ENCODE measurements at places on chromosomes 12 and 14.

GRCh38 chr12:57415088-57415487, 15.8 kb downstream of the R3HDM2 start:
- no peak for DNase-seq

- DNase-seq: no peak
Observed at GRCh38 chr12:131137009-131137835, 183.5 kb downstream of the ADGRD1 start.

DNA sequence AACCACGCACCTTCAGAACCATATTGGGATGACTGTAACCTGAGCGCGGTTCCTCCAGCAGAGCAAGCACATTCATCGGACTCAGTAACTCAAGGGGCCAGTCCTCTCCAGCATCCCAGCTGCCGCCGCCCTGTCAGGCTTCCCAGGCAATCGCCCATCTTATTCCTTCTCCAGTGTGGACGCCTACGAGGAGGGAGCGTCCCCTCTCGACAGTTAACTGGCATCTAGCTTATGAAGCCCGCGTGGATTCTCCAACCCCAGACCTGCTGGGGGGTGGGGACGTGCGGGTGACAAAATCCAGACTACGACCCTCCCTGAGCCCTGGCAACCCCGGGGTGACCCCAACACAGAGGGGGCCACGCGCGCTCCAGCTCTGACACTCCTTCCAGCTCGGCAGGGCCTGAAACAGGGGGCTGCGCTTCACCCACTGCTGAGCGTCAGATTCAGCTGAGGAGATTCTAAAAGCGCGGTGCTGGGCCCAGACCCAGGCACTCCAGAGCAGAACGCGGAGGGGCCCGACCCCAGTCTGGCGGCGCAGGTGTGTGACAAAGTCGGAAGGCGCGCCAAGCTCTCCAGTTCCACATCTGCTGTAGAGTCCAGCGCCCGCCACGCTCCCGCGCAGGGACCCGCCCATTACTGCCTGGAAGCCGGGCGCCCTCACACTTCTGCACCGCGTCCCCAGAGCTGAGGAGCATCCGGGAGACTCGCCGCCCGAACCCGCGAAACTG, 43.9 kb upstream of the ESR2 start:
- DNase-seq: peak; percentile 63

- DNase-seq: peak; percentile 13
Observed at GRCh38 chr12:76586764-76587395, 27.3 kb upstream of the OSBPL8 start.

GRCh38 chr12:119589097-119589496, 4.5 kb upstream of the TMEM233 start:
- no peak for DNase-seq

DNA sequence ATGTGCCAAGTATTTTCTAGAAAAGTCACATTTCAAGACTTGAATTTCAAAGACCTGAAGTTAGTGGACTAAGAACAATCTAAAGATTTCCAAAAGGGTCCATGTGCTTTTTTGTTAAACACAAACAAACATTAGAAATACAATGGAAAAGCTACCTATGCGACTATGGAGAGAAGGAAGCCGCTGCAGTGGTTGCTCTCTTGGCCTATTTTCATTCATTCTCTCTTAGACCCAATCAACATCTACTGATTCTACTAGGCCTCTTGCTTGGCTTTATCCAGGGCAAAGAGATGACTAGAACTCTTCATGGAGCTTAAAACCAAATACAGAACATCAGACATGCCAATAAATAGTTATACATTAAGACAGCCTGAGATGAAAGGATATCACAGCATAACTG, 9.9 kb downstream of the FGD6 start:
- no peak for DNase-seq

DNA sequence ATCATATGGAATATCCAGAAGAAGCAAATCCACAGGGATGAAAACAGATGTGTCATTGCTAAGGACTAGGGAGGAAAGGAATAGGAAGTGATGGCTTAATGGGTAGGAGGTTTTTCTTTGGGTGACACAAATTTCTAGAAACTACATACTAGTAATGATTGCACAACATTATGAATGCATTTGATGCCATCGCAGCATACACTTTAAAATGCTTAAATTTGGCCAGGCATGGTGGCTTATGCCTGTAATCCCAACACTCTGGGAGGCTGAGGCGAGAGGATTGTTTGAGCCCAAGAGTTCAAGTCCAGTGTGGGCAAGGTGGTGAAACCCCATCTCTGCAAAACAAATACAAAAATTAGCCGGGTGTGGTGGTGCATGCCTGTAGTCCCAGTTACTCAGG, 1370.8 kb downstream of the AACS start:
- no peak for DNase-seq

DNA sequence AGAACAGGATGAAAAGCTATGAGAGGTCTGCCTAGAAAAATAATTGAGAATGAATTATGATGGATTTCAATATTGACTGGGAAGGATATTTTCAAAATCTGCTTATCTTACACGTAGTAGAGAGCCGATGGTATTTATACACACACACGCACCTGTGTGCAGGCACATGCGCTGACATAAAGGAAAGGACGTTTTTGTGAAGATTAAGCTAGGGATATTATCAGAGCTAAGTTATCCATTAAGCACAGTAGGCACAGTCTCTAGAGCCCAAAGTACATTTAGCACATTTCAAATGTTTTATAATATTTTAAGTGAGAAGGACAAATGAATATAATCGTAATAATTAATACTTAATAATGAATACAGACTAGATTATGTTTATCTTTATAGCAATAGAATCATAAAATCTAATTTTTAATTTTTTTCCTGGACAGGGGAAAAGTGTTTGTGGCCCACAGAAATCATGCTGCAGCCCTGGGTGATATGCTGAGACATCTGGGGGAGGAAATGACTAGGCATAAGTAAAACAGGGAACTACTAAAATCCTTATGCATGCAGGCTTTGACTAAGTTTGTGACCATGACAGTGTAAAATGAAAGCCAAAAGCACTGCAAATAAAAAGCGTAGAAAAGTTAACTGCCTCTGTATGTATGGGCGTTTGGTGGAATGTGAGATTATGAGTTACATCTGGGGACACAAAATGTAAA, 146.1 kb downstream of the KITLG start:
- no peak for DNase-seq

DNA sequence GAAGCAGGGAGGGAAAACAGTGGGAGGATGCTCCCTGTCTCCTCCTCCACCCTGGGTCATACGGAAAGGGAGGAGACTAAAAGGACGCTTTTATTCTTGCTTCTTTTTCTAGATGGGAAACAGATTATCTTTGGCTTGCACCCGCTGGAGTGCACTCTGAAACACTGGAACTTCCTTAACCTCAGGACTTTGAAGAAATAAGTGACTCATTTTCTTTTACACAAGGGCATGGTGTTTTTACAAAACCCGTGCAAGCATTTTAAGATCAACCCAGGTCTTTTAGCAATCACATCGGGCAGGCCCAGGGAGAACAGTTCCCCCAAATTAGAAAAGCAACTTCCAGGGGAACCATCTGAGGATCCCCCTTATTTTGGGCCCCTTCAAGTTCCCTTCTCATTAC, 80.9 kb upstream of the TSPAN11 start:
- no peak for DNase-seq

DNA sequence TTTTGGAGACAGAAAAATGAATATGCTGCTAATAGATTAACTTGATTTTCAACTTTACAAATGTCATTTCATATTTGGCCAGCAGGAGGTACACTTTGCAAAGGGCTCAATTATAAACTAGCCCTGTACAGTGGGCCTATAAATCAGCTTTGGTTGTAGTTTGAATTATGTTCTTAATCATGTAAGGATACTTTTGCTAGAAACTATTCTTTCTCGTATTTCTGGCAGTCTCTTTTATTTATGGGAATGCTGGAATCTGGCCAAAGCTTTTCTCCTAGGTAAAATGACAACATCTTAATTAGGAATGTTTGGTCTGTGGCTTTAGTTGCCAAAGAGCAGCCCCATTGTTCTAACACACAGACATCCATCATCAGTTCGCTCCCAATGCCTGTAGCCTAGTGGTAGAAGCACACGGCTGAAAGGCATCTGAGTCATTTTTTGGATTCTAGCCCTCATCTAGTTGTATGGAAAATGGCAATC, 1322.3 kb upstream of the SEL1L start:
- no peak for DNase-seq

DNA sequence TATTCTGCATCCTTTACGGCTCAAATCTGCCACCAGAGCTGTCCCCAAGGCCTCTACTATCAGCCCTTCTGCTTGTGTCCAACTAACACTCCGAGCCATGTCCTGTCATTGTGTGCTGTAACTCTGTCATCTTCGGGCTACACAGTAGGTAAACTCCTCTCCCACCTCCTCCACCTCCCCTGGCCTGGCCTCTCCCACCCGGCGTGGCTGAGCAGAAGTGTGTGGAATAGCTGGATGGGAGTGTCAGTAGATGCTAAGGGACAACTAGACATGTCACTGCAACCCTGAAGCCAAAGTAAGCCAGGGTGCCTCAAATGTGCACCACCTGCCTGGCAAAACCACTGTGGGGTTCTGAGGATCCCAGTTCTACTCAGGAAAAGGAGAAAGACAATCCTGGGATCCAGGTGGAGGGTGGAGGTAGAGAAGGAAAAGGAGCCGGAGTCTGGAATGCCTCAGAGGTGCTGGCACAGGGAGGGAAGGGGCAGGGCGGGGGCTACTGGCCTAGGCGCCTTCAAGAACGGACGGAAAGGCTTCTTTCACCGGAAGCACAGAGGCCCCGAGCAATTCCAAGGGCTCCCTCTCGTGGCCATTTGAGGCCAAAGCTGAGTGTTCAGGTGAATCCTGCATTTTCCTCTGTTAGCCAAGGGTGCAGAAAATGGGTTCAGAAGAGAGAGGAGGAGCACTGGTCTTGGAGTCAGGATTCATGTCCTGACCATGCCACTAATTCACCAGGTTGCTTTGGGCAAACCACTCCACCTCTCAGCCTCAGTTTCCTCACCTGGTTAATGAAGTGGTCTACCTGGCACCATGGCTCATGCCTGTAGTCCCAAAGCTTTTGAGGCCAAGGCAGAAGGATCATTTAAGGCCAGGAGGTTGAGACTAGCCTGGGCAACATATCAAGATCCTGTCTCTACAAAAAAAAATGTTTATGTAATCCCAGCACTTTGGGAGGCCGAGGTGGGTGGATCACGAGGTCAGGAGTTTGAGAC, 20.5 kb upstream of the FAM181A start:
- peak; percentile 49 for DNase-seq

DNA sequence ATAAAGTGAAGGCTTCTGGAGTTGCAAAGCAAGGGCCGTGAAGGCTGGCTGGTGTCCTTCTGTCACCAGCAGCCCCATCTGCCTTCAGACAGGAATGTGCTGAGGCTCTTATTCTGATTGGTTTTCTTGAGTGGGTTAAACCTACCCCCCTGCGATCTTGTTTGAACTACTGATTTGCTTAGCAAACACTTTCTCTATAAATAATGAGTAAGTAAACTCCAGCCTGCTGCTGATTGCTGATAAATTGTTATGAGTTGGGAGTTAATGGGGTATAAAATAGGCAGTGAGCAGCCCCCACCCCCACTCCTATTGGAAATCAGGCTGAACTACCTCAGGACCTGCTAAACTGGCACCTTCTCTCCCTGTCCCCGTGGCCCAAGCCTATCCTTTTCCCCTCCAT, 146.1 kb upstream of the NOS1 start:
- DNase-seq: no peak

DNA sequence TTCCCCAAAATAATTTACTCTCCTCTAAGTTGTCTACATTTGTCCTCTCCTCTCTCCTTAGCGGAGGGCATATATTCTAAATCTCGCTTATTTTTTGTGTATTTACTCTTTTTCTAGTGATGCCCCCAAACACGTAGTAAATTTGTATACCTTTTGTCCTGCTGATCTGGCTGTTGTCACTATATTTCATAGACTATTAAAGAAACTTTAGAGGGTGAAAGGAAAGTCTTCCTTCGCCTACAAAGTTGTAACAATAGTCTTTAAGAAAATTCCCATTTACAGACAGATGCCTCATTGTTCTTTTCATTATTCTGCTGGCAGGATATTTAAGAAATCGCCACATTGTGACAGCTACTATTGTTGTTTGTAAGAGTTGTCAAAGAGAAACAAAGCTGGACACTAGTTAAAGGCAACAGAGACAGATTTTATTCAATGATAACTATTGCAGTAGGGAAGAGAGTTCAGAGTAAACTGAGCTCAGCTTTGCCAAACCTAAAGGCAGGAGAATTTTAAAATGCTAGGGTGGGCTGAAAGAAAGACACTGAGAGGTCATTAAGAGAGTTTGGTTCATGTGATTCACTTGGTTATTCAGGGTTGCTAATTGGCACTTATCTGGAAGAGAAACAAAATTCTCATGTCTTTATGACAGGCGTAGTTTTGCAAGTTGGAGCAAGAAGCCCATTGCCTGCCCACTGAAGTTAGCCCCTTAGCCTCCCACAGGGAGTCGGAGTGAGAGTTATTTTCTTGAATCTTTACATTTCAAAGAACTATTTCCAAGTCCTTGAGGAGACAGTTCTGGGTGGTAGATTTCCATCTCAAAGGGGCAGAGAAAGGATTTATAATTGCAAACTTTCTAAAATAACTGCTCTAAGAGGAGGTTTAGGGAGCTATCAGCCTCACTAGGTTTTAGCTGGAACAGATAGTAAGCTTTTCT, 1272.5 kb upstream of the SEL1L start:
- no peak for DNase-seq

DNA sequence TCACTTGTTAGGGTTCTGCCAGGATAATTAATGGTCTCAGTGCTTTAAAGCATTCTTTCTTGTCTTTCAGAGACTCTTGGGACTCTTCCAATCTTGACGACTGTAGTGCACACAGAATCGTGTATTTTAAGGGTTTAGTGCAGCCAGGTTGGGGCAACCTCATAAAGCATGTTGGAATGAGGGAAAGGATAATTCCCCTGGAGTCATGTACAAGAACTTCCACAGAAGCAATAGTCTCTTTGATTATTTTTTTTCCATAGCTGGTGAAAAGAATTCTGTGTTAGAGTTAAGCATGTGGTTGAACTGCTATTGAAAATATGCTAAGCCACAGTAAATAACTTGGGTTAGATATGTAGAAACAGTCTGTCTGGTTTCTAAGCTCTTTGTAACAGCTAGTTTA, 246.8 kb upstream of the DAAM1 start:
- DNase-seq: no peak

GRCh38 chr12:65419284-65420072, 141.0 kb downstream of the MSRB3 start:
- DNase-seq: no peak

DNA sequence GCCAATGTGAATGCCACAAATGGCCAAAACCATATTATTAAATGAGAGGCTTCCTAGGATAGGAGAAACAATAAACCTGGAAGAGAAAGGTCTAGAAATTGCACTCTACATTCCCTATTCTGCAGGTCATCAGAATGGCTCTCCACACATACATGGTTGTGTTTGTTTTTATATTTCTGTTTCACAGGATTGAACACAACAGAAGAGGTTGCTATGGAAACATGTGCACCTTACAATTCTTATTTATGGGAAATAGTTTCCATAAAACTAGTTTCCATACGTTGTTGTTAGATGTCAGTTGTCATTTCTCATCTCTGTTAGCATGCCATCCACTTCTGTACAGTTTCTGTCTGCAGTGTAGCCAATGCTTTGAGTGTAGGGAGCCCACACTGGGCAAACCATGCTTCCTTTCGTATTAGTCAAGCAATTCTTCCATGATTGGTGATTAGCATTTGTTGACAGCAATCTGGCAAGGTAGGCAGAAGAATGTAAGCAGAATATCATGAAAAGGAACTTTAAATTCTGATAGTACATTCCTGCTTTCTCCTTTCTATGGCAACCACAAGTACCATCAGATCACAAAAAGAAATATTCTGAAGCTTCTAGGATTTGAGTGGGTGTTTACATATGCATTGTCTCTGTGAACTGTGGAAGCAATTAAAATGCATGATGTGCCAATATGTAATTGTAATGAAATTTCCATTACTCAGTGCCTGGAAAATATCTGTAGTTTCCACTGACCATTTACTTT, 141.6 kb upstream of the AVPR1A start:
- DNase-seq: no peak
